ENCODE measurements at places on chromosomes 13 and 19.

DNA sequence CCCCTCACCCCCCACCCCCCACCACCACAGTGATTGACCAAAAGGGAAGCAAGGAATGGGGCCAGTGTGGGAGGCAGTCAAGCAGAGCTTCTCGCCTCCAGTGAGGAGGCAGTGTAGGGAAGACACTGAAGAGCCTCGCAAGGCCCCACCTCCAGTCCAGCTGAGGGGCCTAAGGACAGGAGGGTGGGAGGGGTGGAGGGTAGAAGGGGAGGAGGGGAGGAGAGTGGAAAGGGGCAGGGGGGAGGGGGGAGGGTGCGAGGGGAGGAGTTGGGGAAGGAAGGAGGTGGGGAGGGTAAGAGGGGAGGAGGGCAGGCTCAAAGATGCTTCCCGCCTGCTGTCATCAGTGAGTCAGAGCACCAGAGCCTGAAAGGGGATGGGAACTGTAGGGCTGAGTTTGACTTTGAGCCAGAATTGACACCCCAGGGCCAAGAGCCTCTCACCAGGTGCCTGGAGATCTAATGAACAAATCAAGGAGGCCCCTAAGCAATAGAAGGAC is 786.2 kb downstream of the UQCRFS1 start:
- DNase-seq = no peak

GRCh38 chr19:36972571-36972970 is 56.4 kb downstream of the ZNF568 start:
- DNase-seq = no peak

- no peak for DNase-seq
Observed at GRCh38 chr19:57267291-57267690, 13.0 kb upstream of the ZNF460 start.

- DNase-seq = no peak
Observed at GRCh38 chr13:28734906-28735305, 16.1 kb upstream of the SLC46A3 start.

DNA sequence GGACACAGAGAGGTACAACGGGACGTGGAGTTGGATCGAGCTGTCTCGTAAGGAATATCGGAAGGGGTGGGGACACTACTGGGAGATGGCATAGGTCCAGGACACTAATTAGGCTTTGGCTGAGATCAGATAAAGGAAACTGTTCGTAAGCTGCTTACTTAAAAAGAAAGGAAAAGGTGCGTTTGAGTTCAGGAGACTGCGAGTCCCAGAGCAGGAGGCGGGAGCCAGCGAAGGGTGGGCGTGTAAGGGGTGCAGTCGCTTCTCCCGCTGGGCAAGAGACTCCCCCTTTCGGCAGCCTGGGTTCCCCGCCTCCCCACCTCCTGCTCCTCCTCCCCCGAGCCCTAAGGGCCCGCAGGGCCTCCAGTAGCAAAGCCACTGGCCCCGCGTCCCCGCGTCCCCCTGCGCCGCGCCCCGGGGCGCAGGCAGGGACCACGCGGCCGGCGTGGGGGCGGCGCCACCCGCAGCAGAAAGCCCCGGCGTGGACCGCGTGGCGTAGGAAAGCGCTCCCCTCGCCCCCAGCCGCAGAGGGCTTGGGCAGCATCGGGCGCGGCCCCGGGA is 547 bp downstream of the ABCC4 start:
- peak; percentile 36 for DNase-seq

DNA sequence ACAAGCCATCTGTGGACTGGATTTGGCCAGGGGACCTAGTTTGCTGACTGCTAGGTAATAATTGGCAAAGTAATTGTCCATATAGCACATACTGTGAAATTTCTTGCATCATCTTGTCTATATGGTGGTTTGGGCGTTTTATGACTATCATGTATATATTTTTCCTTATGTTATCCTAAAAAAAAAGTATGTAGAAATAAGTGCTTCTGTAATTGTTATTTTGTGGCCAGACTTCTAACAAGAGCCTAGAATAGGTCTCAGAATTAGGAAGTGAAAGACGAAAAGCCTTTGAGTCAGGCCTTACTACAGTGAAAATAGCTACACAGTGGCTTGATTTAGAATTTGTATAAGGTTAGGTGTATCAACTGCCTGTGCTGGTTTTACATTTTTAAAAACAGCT is 4.2 kb downstream of the FNDC3A start:
- no peak for DNase-seq

DNA sequence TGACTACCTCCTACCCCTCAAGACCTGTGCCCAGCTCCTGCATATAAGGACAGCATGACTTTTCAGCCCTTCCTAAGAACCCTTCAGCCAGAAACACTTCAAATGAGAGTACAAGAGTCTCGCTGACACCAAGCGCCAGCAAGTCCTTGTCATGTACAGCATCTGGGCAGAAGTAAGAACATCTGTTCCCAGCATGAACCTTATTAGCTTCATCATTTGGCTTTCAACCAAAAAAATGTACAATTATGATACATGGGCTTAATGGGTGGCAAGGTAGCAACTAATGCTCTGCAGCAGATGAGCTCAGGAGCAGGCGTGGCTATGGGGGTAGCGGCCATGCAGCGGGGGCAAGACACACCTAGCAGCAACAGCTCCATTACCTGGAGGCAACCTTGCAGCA is 487.6 kb downstream of the COG6 start:
- no peak for DNase-seq

GRCh38 chr19:28523619-28524018 is 689.3 kb downstream of the UQCRFS1 start:
- DNase-seq = no peak

- no peak for DNase-seq
Observed at GRCh38 chr19:40013991-40014390, 17.1 kb downstream of the ZNF546 start.

DNA sequence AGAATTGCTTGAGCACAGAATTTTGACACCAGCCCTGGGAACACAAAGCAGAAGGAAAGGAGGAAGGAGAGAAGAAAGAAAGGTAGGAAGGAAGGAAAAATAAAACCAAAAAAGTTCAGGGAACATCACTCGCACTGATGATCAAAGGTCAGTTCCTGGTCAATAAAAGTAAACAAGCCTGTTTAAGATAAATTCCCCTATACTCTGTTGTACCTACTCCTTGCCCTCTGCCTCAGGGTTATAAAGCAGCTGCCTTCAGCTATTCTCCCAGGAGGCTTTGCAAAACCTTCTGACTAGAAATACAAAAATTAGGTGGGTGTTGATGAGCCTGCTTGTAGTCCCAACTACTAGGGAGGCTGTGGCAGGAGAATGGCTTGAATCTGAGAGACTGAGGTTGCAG is 14.9 kb upstream of the ZNF91 start:
- no peak for DNase-seq

- DNase-seq = no peak
Observed at GRCh38 chr19:11397089-11397610, 13.0 kb upstream of the EPOR start.

- no peak for DNase-seq
Observed at GRCh38 chr13:73542446-73542845, 483.6 kb downstream of the KLF5 start.

- DNase-seq = no peak
Observed at GRCh38 chr19:10235003-10235402, 3.9 kb upstream of the S1PR2 start.

DNA sequence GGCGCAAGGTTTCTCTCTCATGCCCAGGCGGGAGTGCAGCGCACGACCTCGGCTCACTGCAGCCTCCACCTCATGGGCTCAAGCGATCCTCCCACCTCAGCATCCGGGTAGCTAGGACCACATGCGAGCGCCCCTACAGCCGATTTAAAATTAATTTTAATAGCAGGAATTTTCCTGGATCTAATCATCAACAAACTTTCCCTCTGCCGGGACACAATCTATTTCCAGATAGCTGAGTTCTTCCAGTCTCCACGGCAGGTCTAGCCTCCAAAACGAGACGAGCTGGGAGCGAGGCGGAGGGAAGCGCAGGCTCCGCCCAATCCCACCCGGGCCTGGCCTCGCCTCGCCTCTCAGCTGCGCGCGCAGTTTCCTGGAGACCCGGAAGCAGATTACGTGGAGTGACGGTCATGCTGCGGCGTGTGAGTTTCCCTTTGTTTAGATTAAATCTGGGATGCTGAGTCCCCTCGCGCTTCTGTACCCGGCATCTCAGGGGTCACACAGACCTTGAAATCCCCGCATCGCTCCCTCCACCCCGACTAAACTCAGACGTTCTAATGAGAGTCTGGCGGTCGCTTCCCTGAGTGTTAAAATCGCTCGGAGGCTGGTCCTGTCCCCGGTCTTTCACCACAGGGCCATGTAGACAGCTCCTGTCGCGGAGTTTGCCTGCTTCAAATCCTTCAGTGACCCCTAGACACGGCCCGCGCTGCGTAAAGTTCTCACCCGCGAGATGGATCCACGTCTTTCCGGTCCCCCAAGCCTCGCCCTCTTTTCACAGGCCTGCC is at the start of gene ZNF880:
Gene ZNF880, plus strand, starts transcription at position 365 of the 782 bp plus-strand sequence. Its CDS starts 43 bp downstream, at position 408.
- peak; percentile 91 for DNase-seq

DNA sequence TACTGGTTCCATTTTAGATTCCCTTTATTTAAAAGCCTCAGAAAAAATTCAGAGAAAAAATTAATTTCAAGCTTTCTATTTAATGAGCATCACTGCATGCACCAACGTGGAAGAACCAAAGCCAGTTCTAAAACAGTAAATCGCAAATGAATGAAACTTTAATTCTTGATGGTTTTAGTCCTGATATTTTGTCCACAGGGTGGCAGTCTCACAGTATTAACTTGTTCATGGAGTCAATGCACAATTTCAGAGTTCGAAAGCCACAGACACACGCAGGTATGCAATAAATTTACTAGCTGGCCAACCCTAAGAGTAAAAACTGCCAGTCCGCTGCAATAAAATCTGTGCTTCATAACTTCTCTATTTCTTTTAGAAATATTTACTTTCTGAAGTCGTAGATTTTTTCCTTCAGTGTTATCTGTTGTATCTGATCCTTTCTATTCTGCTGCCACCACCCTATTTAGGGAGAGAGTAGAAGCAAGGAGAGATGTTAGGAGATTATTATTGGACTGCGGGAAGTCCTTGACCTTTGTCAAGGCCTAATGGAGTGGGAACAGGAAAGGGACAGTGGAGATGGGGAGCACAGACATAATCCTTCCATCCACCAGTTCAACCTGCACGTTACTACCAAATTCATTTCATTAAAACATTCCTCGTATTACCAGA is 7.0 kb upstream of the WBP4 start:
- peak; percentile 35 for DNase-seq

DNA sequence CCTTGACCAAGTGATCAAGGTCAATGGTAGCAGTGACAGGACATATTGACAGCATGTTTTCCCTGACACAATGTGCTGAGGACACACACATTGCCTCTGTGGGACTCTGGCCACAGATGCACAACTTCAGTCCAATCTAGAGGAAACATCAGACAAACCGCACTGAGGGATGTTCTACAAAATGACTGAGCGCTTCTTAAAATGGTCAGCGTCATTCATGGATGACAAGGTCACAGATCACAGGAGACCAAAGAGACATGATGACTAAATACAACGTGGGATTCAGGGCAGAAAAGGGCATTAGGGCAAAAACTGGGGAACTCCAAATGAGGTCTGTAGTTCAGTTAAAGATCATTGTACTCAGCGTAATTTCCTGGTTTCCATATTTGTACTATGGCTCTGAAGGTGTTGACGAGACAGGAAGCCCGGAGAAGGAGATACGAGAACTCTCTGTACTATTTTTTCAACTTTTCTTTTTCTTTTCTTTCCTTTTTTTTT is 20.6 kb downstream of the PBX4 start:
- peak; percentile 38 for DNase-seq

DNA sequence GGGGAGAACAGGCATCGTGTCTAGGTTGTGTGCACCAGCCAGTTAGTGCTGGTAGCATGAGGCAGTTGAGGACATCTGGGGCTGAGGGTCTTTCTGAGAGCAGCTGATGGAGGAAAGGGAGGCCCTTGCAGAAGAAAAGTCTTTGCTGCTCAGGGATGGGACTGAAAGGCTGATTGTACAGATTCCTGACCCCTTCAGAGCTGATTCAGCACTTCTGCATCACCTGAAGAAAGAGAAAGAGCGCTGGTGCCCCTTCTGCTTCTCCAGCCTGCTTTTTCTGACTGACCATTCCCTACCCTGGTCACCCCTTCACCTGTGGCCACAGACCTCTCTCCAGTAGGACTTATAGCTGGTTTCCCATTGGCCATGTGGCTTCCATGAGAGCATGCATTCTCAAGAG is 476.2 kb downstream of the TSHZ3 start:
- DNase-seq = no peak

GRCh38 chr13:68440874-68441273 is 1210.7 kb upstream of the PCDH9 start:
- DNase-seq = no peak

GRCh38 chr13:28035146-28035782 is 46.8 kb upstream of the URAD start:
- no peak for DNase-seq

All from activated T-cell treated with anti-CD3 and anti-CD28 coated beads for 4 hours (primary cell).